Aorta (tissue), 5 donors: ENCODE measurements at places on chromosomes 16 and 17. TPM values are rescaled to one million over a fixed set of nuclear protein-coding genes. Genes with fewer than 3 reads are reported as not detected.

- no peak overlapping the region for H3K4me3 ChIP-seq
- DNase-seq, result no peak
- H3K4me1 ChIP-seq, result no peaks in the 10 kb centered on the region
- no peaks in the 10 kb centered on the region for H3K27me3 ChIP-seq
These were observed 179.1 kb upstream of the CACNG5 start for GRCh38 chr17:66655861-66656260.

- no peak overlapping the region for H3K27ac ChIP-seq
- no peaks in the 10 kb centered on the region for H3K27me3 ChIP-seq
- no peaks in the 10 kb centered on the region for H3K4me1 ChIP-seq
- H3K4me3 ChIP-seq, result no peak overlapping the region
- H3K36me3 ChIP-seq, result no peaks in the 10 kb centered on the region
These were observed 11.1 kb downstream of the G6PC3 start for GRCh38 chr17:44081681-44082080.

DNA sequence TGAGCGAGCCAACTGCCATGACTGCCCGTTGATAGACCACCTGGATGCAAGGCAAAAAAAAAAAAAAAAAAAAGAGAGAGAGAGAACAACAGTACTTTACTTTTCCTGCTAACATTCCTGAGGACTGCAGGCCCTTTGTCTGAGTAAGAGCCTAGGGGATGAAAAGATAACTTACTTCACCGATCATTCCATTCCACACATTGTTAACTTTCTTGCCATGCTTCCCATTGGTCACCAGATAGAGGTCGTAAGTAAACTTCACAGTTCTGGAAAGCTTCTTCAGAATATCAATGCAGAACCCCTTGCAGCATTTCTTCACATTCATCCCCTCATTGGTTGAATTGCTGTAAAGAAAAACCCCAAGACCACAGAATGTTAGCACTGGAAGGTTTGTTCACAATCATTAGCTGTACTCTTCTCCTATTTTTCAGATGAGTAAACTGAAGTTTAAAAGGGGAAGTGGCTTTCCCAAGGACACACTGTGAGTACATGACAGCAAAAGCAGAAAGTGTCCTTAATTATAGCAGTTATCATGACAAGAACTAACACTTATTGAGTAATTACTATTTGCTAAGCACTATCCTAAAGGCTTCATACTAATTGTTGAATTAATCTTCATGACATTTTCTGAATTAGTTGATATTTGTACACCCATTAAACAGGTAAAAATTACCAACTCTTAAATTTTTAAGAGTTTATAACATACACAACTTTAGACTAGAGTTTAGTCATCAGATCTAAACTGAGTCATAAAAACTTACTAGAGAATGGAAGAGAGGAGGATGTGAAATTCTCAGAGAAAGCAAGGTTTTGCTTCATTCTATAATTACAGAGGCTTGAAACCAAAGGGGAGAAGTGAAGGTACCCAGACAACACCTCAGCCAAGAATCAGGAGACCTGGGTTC, 341.2 kb downstream of the GRIN2A start:
- DNase-seq, result no peak
- H3K27ac ChIP-seq, result no peak overlapping the region
- H3K4me1 ChIP-seq, result no peaks in the 10 kb centered on the region
- no peaks in the 10 kb centered on the region for H3K36me3 ChIP-seq
- H3K4me3 ChIP-seq, result no peak overlapping the region

- no peaks in the 10 kb centered on the region for H3K36me3 ChIP-seq
- no peaks in the 10 kb centered on the region for H3K27me3 ChIP-seq
- H3K27ac ChIP-seq, result no peak overlapping the region
- DNase-seq, result no peak
These were observed 111.4 kb upstream of the TOM1L1 start for GRCh38 chr17:54789101-54789880.

DNA sequence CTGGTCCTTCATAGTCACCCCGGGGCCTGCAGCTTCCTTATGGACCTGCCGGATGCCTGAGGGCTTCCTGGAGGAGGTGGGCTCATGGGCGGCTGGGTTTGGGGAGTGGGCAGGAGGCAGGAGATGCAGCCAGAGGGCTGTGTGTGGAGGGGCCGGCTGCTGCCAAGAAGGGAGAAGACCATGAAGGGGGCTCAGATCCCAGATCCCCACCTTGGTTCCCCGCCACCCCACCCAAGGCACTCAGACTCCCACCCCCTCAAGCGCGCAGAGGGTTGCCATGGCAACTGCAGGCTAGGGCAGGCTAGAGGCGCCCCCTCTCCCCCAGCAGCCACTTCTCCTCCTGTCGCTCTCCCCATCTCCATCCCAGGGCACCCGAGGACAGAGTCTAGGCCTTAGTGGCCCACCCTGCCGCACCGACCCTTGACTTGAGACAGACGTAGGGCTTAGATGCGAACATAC, 104.5 kb downstream of the CRLF3 start:
- H3K27ac ChIP-seq, result no peak overlapping the region
- no peaks in the 10 kb centered on the region for H3K4me1 ChIP-seq
- no peak for DNase-seq
- H3K4me3 ChIP-seq, result no peak overlapping the region

GRCh38 chr17:9776911-9777310, 14.5 kb downstream of the DHRS7C start:
- H3K4me3 ChIP-seq, result no peak overlapping the region
- no peaks in the 10 kb centered on the region for H3K36me3 ChIP-seq
- no peaks in the 10 kb centered on the region for H3K4me1 ChIP-seq
- no peaks in the 10 kb centered on the region for H3K27me3 ChIP-seq
- no peak overlapping the region for H3K27ac ChIP-seq

HOXB4 gene
- total RNA-seq, result 6.6 TPM

TMIGD1 gene
- total RNA-seq, result not detected
